ENCODE measurements at places on chromosomes 16 and 17. TPM values are rescaled to one million over a fixed set of nuclear protein-coding genes. Genes with fewer than 3 reads are reported as not detected.

DNA sequence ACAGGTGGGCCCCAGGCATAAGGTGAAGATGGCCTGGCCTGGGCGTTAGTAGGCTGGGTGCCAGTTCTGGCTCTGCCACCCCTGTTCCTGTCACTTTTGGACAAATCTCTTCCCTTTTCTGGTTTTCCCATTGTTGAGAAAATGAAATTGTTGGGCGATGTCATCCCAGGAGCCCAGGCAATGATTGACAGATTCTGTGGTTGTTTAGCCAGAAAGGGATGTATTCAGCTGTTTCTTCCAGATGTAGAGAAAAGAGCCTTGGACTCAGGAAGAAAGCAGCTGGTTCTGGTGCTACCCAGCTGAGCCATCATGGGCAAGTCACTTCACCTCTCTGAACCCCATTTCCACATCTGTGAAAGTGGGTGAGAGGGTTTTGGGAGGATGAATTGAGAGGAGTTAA lies 60.1 kb upstream of the MRTFB start:
- DNase-seq = no peak

GRCh38 chr17:16286947-16287562 lies 66.2 kb downstream of the CENPV start:
- no peak for DNase-seq

DNA sequence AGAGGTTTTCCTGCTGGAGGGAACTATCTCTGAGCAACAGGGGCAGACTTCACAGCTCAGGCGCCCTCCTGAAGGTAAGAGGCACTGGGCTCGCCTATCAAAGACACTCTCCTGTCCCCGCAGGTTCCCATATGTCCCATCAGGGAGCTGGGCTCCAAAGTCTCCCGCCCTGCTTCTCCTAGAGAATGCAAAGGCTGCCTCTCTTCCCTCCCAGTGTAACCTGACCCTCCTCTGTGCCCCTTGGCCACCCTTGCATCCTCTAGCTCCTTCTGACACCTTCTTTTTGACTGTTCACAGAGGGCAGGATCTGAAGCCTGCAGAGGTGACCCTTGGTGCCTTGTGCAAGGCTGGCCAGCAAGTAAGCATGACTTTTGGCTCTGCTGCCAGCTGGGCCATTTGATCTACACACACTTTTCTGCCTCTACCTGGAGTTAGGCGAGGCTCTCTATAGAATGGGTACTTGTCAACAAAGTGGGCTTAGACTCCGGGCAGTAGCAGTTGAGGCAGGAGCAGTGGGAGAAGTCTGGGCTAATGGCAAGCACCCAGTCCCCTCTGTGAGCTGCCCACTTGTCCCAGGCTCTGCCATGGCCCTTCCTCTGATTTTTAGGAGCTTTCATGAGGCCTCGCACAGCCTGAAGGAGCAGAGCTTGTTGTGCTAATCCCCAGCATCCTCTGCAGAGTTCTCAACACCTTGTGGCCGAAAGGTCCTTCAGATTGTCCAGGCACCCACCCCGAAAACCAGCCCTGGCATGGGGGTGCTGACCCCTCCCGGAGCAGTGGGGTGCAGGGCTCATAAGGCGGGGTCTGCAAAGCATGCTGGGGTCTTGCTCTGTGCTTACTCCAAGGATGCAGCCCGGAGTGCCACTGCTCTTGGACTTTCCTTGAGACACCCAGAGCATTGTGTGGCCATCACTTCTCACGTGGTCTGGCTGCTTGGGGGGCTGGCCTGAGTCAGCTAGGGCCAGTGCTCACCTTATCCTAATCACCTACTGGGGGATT lies 122.9 kb downstream of the METRNL start:
- DNase-seq = no peak

- DNase-seq = no peak
Observed at GRCh38 chr17:48192321-48192731, 84.8 kb downstream of the SNX11 start.

DNA sequence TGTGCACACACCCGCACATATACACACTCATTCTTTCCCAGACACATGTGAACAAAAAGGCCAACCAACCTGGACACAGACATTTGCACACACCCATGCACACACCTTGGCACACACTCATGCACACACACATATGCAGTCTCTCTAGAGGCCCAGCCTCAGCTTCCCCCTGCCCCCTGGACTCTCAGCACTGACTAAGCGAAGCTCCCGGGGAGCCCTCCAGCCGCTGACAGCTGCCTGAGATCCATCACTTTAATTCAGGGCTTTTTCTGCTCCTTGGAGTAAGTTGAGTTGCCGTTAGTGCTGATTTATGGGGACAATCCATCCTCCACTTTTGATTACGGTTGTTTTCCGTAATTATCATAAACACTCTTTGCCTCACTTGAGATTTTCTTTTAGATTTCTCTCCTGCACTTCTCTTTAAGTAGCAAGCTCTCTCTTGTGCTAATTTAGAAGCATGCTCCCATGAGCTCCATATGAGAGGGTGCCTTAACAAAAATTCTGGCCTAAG lies 158.6 kb upstream of the CDC42EP4 start:
- no peak for DNase-seq

DNA sequence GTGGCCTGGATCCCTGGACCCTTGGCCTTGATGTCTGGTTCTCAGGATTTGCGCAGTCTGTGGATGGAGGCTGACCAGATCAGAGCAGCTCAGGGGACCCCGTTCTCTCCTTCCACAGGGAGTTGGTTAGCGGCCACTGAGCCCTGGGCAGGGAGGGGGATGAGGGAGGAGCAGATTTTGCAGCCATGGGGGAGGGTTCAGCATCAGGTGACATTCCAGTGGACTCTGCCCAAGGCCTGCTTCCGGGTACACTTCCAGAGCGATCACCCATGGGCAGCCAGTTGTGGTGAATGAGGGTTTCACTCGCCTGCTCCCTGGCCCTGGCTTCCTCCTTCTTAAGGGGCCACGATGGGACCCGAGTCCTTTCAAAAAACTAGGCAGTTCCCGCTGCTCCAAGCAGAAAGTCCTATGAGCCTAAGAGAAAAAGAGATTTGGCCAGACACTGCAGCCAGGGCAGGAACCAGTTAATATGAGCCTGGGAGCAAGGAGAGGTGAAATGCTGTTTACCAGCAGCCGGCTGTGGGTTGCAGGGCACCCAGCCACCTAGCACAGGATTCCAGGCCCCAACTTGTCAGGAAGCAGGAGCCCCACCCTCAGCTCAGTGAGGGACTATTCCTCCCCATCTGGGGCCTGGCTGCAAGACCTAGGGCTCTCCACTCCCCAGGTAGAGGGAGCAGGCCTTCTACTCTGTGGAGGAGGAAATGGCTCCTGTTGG lies 4.7 kb upstream of the GPRC5C start:
- peak; percentile 38 for DNase-seq

GRCh38 chr17:8275421-8276290 lies 12.8 kb upstream of the RANGRF start:
- no peak for DNase-seq

- no peak for DNase-seq
Observed at GRCh38 chr16:81265658-81266451, 27.4 kb downstream of the BCO1 start.

DNA sequence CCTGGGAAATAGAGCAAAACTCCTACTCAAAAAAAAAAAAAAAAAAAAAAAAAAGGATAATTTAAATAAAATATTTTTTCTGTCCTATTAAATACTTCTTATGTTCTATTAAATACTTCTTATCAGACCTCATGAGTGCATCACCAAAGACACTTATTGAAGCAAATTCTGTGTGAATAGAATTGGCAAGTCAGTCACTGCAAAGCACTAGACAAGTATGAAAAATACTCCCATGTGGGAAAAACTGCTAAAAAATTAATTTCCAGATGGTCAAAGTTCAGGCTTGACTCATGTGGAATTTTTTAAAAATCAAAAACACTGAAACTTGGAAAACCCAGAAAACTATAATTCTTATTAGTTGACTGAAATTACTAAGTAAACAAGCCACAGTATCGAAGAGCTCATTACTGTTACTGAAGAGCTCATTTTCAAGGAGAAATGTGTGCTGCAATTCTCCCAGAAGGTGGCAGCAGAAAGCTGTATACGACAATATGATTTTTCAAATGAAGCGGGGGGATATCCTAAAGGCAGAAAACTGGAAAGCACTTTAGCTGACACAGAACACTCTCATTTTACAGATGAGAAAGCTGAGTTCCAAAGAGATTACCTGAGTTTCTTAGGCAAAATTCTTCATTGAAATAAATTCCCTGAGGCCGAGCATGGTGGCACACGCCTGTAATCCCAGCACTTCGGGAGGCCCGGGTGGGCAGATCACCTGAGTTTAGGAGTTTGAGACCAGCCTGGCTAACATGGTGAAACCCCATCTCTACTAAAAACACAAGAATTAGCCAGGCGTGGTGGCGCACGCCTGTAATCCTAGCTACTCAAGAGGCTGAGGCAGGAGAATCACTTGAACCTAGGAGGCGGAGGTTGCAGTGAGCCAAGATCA lies 15.9 kb upstream of the FBXO47 start:
- no peak for DNase-seq

GRCh38 chr16:56709443-56710040 lies 20.4 kb upstream of the NUP93 start:
- DNase-seq = no peak

The NKD1 gene
- 0.34 TPM for total RNA-seq

The TBC1D3B gene
- 6.3 TPM for total RNA-seq

The TMEM132E gene
- total RNA-seq = 0.21 TPM

All from kidney epithelial cell (primary cell).